ENCODE measurements at places on chromosomes 7 and 10. TPM values are rescaled to one million over a fixed set of nuclear protein-coding genes. Genes with fewer than 3 reads are reported as not detected.

Gene BTBD16
- total RNA-seq = 0.89 TPM

DNA sequence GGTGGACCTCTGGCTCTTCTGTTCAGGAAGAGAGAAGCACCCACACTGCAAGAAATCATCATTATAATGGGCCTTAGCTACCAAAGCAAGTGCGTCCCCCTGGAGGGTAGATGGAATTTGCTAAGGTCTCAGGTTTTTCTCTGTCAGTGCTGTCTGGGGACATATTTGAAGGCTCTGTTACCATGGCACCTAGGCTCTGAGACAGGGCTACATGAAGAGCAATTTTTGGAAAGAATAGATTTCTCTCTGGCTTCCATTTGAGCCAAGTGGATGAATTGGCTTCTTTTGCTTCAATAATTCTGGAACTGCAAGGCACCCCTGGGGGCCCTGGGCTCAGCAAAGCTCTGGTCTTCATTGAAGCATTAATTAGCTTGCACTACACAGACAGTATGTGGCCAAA is 349.1 kb upstream of the GALNT17 start:
- DNase-seq = no peak

- no peak for DNase-seq
Observed at GRCh38 chr10:16367621-16368292, 69.1 kb upstream of the PTER start.

DNA sequence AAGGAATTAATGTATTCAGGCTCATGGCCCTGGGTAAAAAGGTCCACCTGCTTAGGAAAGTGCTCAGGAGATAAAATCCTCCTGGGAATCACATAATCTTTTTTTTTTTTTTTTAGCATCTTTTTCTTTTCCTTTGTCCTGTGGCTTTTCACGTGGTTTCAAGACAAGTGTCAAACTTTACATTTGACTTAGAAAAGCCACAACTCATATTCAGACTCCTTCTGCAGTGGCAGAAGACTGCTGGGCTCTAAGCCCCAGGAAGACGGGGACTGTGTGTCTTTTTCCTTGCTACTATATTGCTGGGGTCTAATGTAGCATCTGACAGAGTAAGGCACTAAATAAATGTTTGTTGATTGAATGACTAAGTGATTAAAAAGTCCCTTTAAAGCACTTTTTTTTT is 127.5 kb upstream of the ANKRD1 start:
- no peak for DNase-seq

- DNase-seq = no peak
Observed at GRCh38 chr10:63634488-63635065, 113.4 kb downstream of the REEP3 start.

GRCh38 chr7:39691821-39692220 is 68.4 kb downstream of the RALA start:
- no peak for DNase-seq

Gene TMEM196
- not detected for total RNA-seq

Gene SMO
- total RNA-seq = 24.8 TPM

DNA sequence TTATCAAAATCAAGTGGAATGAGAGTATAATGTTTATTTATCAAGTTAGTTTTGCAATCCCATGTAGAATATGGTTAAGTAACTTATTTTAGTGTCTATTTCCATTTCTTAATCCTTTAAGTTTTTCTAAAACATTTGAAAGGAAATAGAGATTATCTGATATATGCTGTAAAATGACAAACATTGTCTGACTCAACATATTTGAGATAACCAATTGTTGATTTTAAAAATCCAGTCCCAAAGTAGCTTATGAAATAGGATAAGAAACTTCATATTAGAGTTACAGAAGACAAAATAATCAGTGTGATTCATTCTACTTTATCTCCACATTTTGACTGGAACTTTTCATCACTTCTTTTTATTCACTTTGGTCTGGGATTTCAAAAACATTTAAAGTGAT is 38.7 kb upstream of the CDK1 start:
- no peak for DNase-seq

Gene SH2D4B
- total RNA-seq = 0.18 TPM

GRCh38 chr10:52651293-52651692 is 121.3 kb downstream of the MBL2 start:
- no peak for DNase-seq

DNA sequence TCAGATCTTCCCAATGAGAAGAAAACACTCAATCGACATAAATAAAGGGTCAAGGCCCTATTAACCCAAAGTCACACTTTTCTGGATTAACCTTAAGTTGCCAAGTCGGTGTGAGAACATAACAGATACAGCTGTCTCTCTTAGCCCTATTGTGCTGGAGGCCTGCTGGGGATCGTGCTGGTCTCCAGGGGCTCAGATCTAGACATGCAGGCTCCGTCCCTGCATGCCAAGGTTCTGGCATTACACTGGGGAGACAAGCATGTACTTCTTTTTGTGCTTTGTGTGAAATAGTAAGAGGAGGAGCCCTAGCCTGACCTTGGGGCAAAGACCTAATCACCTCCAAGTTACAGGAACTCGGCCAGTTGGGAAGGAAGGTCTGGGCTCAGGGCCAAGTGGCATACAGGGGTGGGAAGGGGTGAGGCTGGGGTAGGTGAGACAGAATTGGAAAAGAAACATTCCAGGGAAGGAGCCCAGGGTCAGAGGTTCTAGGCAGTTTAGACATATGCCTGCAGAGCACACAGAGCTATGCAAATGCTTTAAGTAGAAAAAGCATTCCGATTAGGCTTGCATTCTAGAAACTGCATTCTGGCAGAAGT is 216.4 kb downstream of the HECW1 start:
- no peak for DNase-seq

- DNase-seq = no peak
Observed at GRCh38 chr10:129005080-129005479, 462.0 kb upstream of the MGMT start.

DNA sequence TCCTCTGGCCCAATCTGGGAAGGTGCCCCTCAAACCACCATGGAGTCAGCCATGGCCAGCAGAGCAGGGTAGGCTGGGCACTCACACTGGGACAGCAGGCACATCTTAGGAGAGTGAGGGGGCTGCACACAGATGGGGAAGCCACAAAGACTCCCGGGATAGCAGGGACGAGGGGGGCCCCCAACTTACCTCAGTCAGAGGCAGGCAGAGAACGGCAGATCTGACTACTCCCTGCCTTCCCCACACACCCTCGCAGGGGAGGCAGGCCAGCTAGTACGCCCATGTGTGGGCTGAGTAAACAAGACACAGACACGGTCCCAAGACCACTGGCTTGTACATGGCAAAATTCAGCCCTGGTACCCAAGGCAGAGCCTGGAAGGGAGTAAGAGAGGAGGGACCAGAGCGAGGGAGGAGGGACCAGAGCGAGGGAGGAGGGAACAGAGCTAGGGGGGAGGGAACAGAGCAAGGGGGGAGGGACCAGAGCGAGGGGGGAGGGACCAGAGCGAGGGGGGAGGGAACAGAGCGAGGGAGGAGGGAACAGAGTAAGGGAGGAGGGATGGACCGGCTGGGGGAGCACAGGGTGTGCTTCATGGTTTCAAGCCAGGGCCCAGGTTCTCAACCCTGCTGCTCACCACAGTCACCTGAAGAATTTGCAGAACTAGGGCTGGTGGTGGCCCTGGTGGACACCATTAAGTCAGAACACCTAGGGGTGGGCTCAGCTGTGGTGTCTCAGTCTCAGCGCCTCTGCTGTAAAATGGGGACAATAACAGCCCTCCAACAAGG is 73.8 kb downstream of the RGS10 start:
- no peak for DNase-seq

DNA sequence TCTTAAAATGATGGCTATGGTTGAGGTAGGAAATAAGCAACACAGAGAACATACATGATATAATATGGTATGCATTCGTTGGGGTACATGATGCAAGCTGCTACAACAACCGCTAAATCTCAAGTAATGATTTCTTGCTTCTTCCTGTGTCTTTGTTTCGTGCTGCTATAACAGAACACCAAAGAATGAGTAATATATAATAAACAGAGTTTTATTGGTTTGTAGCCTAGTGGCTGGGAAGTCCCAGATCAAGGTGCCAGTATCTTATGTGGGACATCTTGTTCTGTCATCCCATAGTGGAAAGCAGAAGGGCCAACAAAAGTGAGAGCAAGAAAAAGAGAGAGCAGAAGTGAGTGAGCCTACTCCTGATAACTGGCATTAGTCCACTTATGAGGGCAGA is 689.7 kb downstream of the SUGCT start:
- DNase-seq = no peak

DNA sequence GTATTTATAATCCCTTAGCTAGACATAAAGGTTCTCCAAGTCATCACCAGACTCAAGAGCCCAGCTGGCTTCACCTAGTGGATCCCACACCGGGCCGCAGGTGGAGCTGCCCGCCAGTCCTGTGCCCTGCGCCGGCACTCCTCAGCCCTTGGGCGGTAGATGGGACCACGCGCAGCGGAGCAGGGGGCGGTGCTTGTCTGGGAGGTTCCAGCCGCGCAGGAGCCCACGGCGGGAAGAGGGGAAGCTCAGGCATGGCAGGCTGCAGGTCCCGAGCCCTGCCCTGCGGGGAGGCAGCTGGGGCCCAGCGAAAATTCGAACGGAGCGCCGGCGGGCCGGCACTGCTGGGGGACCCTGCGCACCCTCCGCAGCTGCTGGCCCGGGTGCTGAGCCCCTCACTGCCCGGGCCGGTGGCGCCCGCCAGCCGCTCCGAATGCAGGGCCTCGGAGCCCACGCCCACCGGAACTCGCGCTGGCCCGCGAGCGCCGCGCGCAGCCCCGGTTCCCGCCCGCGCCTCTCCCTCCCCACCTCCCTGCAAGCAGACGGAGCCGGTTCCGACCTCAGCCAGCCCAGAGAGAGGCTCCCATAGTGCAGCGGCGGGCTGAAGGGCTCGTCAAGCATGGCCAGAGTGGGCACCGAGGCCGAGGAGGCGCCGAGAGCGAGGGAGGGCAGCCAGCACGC is 675.6 kb downstream of the REEP3 start:
- peak; percentile 43 for DNase-seq

Gene ATAD1
- total RNA-seq = 59.5 TPM

DNA sequence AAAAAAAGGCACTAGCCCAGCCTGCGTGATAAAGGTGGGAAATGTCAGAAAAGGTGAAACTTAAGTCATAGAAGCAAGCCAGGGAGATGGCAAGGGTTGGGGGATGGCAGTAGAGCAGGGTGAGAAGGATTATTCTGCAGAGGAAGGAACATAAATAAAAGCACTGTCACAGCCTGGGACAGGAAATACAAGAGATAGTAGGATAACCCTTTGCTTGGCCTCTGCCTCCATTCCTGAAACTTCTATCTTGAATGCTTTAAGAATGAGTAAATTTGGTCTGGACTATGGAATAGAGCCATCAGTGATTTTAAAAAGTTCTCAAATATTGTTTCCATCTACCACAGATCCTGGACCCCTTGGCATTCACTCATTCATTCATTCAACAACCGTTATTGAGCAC is 50.0 kb downstream of the ABCC2 start:
- DNase-seq = no peak

DNA sequence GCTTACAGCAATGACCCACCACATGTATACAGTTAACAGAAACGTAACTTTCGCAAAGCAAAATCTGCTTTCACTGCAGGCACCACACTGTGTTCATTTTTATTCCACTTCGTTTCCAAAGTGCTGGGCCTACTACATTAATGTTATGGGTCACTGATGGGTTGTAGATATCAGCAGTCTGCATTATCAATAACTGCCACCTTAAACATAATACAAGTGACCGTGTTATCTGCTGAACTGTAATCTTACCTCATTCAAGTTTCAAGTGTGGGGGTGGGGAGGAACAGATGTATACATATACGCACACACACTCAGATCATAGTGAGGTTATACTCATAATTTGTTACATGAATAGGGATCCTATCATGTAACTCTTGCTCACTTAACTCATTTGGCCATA is 21.1 kb downstream of the RNF32 start:
- no peak for DNase-seq

- DNase-seq = no peak
Observed at GRCh38 chr10:91681361-91682276, 48.7 kb upstream of the PPP1R3C start.

Gene KIFBP
- total RNA-seq = 30.4 TPM

Gene CLDN4
- 0.85 TPM for total RNA-seq

DNA sequence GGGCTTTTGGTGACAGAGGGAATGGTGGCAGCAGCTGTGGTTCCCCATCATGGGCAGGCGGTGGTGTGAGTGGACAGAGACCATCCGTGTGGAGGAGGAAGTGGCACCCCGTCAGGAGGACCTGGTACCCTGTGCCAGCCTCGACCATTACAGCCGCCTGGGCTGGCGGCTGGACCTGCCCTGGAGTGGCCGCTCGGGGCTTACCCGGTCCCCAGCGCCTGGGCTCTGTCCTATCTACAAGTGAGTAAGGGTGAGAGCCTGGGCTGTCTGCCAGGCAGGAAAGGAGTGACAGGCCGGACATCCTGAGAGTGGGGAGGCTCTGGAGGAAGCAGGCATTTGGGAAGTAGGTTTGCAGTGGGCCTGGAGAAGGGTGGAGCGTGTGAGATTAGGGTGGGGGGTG is 2.9 kb upstream of the ZNF467 start:
- DNase-seq = no peak

Gene SEC23IP
- 45.6 TPM for total RNA-seq

- no peak for DNase-seq
Observed at GRCh38 chr10:116080553-116080952, 192.5 kb downstream of the GFRA1 start.

DNA sequence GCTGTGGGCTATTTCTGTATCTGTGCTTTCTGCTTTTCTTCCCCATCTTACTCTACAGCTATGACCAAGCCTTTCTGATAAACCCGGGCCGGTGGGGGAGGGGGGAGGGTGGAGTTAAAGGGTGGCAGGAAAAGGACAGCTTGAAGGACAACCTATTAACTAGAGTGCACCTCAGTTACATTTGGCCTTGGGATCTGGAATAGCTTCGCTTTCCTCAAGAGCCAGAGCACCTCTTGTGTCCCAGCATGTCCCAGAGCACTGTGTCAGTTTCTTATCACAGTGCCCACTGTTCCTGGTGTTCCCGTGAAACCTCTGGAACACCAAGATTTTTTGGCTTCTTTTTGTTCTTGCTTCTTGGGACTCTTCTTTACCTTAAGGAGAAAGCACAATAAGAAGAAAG is 160.6 kb downstream of the NSUN6 start:
- DNase-seq = no peak

Gene RGS10
- 30.0 TPM for total RNA-seq

Gene AKR1C1
- 84.2 TPM for total RNA-seq

Gene UBE2D4
- 19.2 TPM for total RNA-seq

Gene KNDC1
- 7.1 TPM for total RNA-seq

DNA sequence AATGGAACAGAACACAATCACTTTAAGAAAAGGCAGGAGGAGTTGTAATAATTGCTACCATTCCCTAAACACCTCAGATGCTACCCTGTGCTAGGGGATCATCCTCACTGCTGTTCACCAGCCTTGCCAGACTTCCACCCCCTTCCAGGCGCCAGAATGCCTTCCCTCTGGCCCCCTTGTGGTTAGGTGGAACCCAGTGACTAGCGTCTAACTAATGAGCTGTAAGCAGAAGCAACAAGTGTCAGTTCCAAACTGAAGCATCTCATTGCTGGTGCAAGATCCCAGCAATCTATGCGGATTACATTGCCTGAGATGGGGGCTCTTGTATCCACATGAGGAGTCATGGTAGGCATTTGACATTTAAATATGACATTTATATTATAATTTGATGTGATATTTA is 86.6 kb downstream of the FRMD4A start:
- DNase-seq = no peak

All from sciatic nerve (tissue), 2 donors.